ENCODE measurements at places on chromosomes 16 and 17.
A peak's percentile ranks its signal among the peaks of the same experiment; 100 is the strongest.

DNA sequence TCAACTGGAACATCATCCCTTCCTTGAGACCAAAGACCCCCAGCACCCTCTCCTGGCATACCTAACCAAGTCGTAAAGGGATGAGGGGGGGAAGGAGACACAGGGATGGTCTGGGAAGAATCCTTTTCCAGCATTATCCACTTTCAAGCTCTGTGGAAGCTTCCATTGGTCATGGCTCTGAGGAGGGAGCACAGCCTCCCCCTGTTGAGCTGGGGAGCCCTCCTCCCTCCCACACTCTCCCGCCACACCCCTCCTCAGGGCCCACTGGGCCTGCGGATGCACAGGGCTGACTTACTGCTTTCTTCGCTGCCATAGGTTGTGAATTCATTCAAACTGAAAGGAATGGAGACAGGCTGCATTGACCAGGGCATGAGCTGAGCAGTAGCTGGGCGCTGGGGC is 12.4 kb downstream of the CSF3 start:
- DNase-seq: no peak

DNA sequence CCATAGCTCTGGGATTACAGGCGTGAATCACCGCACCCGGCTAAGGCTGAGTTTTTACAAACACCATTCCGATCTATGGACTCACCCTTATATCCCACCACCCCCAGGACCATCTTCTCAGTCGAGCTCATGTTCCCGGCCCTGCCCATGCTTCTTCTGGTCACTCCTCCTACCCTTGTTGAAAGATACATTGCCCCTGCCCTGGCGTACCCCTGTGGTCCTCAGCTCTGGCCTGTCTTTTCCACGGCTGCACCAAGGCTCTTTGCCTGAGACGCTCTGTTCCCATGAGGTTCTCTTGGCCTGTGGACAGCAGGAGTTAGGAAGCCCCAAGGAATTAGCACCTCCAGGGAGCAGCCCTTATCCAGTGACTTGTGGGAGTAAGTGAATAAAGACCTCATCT is 379.4 kb upstream of the TNRC6C start:
- no peak for DNase-seq

GRCh38 chr17:19359151-19359550 is 3.4 kb downstream of the B9D1 start:
- DNase-seq: no peak

GRCh38 chr17:1047177-1047878 is 50.4 kb downstream of the TIMM22 start:
- DNase-seq: no peak

DNA sequence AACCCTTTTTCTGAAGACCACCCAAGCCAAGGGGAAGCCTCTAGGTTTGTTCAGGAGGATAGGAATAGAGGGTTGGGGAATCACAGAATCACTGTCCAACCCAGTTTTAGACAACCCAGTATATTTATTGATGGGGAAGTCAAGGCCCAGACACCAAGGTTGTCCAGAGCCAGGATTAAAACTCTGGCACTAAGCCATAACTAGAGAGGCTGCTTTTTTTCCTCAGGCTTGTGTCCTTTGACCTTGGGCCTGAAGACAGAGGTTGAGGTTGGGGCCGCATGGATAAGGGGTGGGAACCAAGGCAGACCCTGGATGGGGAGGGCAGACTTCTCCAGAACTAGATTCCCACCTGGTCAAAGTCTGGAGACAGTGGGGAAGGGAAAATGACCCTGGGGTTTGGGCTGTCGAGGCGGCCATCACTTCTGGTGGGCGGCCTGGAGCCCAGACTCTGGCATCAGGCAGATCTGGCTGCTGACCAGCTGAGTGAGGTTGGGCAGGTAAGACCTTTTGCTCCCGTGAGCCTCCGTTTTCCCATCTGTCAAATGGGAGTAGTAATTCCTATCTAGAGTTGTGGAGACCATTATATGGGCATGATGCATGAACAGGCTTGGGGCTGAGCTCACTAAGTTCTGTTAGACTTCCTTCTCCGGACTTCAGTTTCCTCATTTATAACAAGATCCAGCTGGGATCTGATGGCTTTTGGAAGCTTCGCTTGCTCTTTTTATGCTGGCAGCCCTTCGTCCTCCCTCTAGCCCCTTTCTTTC is 17.9 kb downstream of the IGFBP4 start:
- DNase-seq: no peak

GRCh38 chr16:1839554-1839953 is 12.5 kb downstream of the FAHD1 start:
- DNase-seq: no peak

DNA sequence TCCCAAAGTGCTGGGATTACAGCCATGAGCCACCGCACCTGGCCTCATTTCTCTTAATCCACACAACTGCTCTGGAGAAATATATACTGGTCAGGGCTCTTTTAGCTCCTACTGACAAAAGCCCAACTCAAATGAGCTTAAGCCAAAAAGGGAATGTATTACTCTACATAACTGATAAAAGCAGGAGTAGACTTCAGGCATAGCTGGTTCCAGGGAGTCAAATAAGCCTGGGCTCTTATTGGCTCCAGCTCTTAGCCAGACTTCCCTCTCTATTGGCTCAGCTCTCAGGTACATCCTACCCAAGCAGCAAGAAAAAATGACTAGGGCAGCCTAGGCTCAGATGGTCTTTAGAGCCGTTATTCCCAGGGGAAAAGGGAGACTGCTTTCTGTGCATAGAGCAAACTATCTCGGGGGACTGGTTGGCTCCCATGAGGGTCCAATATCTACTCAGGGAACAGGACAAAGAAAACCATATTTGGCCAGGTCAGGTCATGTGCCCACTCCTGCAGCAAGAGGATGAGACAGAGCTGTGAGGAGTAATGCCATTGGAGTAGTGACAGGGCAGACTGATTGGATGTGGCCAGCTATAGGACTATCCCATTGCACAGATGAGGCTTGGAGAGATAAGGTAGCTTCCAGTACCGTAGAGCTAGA is 21.2 kb downstream of the TBX2 start:
- DNase-seq: no peak

- peak; percentile 27 for DNase-seq
Measured at GRCh38 chr17:73393962-73394361, 82.2 kb upstream of the CDC42EP4 start.

- DNase-seq: peak; percentile 65
Measured at GRCh38 chr16:25135254-25135878, 23.8 kb downstream of the LCMT1 start.

- DNase-seq: no peak
Measured at GRCh38 chr16:704047-704446, 1.6 kb downstream of the FBXL16 start.

DNA sequence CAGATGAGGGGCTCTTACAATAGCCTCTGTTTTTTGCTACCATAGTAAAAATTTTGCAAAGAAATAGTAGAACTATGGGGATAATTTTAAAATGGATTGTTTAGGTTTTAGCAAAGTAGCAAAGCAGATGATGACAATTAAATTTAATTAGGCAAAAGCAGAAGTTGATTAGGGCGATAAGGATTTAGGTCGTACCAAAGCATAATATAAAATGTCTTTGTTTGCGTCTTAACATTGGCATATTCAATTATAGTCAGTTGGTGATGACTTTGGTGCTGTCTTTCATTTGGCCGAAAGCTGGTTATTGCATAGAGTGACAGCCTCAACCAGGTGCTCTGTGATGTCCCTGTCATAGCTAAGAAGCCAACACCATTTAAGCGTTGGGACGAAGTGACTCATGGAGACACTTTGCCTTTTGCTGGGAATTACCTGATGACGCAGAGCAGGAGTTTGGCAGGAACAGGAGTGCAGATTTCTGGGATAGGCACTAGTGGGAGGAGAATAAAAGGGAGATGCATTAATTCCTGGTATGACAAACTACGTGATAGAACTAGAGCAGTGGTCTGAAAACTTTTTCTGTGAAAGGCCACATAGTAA is 38.3 kb downstream of the MAP2K6 start:
- DNase-seq: no peak

- no peak for DNase-seq
Measured at GRCh38 chr16:69179328-69180010, 7.5 kb upstream of the SNTB2 start.

DNA sequence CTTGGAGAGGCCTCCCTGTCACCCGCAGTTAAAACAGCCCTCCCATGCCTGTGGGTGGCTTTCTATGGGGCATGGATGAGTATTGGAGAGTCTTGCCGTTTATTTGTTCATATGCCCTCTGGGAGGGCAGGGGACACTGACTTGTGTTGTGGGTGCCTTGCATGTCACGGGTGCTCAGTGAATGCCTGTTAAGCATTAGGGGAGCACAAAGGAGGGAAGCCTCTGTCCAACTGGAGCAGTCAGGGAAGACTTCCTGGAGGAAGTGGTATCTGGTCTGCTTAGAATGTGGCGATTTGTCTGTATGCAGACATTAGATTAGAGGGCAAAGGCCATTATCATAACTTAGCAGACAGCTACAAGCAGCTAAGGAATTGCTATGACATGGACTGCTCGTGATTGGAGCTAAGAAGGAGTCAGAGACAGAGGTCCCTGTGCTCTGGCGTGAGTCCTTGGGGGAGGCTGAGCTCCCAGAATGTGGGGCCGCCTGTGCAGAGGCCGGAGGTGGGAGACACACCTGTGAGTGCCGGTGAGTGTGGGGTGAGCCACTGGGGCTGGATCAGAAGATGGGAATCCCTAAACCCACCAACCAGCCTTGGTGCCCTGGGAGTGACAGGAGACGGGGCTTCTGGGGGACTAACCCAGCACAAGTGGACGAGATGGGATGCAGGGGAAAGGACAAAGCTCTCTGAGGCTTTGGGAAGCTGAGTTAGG is 286.1 kb downstream of the SEC14L1 start:
- DNase-seq: no peak

- no peak for DNase-seq
Measured at GRCh38 chr17:29565643-29566472, 979 bp downstream of the ABHD15 start.

- DNase-seq: no peak
Measured at GRCh38 chr16:67989322-67990017, 9.2 kb upstream of the DPEP3 start.

DNA sequence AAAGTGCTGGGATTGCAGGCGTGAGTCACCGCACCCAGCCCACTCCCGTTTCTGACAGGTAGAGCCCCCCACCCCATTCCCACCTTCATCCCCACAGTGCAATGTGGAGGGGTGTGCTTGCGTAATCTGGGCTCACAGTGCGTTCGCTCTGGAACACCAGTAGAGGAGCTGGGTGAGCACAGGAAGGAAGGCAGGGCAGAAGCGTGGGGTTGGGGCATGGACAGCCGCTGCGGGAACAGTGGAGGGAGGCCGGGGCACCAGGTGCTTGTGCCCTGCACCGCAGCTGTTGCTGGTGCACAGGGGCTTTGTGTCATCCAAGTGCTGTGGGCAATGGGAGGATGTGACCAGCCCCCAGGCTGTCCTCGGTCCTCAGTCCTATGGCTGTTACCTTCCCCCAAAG is 24.7 kb downstream of the KDM8 start:
- DNase-seq: no peak

DNA sequence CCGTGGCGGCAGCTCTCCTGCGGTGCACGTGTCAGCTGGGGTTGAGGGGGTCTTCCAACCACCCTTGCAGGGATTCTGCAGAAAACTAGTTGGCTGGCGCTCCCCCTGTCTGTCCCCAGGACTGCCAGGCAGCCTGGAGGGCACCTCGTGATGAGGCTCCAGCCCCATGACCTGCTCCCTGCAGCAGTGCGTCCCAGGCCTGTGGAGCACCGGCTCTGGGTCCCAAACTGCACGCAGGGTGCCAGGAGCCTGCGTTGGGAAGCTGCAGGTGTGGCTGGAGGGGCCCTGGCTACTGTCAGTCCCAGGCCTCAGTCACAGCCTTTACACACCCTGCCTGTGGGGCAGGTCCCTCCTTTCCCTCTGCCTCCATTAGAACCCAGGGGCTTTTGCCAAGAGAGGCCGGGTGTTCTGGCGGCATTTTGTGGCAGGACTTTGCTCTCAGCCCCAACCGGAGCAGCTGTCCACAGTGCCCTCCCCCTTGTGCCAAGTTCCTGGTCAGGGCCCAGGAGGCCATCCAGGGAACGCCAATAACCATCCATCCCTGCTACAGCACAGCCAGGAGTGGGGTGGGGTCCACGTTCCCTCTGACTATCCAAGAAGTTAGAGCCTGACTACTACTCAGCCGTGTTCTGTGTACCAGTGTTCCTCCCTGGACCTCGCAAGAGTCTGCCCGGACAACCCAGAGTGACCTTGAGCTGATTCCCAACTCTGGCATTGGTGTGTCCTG is 9.2 kb downstream of the CHMP6 start:
- no peak for DNase-seq

DNA sequence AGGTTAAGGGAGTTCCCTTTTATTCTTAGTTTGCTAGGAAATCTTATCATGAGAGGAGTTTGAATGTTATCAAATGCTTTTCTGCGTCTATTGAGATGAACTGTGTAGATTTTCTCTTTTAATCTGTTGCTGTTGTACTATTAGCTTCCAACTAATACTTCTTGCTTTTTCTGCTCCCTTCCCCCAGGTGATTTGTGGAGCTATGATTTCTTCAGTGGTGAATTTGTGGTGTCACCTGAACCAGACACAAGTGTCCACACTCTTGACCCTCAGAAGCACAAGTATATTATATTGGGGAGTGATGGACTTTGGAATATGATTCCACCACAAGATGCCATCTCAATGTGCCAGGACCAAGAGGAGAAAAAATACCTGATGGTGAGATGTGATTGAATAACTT is 29.9 kb upstream of the BCAS3 start:
- no peak for DNase-seq

- peak; percentile 27 for DNase-seq
Measured at GRCh38 chr17:20171741-20172365, 162.7 kb downstream of the SPECC1 start.

GRCh38 chr17:77161953-77162352 is 21.2 kb downstream of the SEC14L1 start:
- no peak for DNase-seq

DNA sequence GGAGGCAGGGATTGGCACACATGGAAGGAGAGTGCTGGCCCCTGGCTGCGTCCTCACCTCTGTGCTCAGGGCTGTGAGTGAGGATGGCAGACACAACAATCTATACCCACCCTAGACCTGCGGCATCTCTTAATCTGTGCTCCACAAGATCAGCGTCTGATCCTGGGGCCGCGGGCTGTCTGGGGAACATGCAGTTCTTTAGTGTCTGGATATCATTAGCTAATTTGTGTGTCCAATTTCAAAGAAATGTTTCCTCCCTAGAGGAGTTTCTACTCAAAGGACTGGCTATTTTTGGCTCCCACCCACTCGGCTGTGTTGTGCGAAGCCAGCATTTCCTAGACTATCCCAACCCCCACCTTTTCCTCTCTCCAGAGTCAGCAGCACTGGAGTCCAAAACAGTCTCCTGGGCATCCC is 93.8 kb downstream of the GRIN2A start:
- DNase-seq: no peak
